Stimulated activated CD8-positive, alpha-beta memory T cell treated with anti-CD3 and anti-CD28 coated beads, Interleukin-12 subunit alpha, Interleukin-12 subunit beta, amount 100 ng/mL, for 1 hour (primary cell): ENCODE measurements at places on chromosomes 13 and 19.

GRCh38 chr19:45670670-45671453 is 2.8 kb downstream of the GIPR start:
- DNase-seq, result no peak

DNA sequence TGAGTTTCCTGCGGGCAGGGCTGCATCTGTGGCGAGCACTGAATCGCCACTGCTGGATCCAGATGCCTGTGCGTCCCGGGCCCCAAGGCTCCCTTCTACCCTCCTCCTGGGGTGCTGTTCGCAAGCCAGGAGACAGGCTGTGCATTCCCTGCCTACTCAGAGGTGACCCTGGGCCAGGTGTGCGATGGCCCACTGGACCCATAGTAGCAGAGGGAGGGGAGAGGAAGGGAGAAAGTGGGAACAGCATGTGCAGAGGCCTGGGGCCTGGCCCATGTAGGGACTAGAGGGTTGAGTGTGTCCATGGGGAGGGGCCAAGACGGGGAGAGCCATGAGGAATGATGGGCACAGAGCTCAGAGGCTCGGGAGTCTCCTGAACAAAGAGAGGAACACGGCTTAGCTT is 27.3 kb downstream of the CARM1 start:
- DNase-seq, result no peak

DNA sequence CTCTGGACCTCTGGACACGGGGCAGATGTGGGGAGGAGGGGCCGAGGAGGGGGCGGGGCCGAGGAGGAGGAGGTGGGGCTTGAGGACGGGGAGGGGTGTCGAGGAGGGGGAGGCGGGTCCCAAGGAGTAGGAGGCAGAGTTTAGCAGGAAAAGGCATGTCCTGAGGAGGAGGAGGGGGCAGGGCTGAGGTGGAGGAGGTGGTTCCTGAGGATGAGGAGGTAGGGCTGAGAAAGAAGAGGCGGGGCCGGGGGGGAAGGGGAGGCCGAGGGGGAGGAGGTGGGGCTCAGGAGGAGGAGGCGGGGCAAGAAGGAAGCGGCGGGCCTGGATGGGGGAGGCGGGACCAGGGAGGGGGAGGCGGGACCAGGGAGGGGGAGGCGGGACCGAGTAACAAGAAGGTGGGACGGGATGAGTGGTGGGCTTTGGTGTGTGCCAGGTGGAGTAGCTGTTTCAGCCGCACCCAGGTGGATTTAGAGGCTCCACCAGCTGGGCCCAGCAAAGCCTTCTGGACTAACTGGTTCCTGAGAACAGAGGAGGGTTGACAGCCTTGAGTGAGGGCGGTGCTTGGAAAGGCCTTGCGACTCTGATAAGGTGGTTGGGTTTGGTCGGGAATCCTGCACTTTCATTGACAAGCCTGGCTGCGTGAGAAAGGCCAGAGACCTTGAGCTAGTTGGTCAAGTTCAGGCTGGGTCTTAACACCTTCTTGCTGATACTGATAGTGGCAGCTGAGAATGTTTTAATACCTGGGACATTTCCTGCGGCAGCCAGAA is 7.7 kb downstream of the TECR start:
- DNase-seq, result no peak

GRCh38 chr13:112574416-112574815 is 13.5 kb downstream of the TUBGCP3 start:
- DNase-seq, result no peak

DNA sequence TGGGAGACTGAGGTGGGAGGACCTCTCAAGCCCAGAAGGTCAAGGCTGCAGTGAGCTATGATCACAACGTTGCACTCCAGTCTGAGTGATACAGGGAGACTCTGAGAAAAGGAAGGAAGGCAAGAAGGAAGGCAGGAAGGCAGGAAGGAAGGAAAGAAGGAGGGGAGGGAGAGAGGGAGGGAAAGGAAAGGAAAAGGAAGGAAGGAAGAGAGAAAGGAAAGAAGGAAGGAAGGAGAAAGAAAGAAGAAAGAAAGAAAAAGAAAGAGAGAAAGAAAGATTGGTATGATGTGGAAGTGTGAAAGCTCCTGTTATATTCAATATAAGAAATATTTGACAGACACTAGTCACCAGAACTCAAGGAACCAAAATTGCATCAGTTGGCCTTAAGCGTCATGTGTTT is 32.5 kb upstream of the CEBPG start:
- DNase-seq, result no peak

- DNase-seq, result no peak
Measured at GRCh38 chr13:85313761-85314503, 485.3 kb downstream of the SLITRK6 start.

DNA sequence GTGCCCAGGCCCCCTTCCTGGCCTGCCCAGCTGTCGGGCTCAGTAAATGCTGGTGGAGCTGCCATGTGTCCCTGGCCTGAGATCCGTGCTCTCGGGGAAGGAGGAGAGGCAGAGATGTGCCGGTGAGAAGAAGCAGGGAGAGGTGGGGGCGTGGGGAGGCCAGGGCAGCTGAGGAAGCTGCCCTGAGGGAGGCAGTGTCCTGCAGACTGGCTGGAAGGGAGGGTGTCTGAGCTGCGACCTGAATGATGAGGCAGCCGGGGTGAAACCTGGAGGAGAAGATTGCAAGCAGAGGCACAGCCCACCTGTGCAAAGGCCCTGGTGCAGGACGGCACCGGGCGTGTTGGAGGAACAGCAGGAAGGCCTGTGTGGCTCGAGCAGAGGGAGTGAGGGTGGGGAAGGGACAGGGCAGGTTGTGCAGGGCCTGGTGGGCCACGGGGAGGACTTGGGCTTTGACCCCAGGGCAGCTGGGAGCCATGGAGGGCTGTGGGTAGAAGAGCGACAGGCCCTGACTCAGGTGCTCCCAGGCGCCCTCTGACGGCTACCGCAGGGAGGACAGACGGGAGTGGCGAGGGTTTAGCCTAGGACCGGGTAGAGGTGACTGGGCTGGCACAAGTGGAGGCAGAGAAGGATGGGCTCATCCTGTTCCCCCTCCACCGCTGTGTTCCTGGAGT is 14.0 kb upstream of the CELF5 start:
- DNase-seq, result peak; percentile 50

DNA sequence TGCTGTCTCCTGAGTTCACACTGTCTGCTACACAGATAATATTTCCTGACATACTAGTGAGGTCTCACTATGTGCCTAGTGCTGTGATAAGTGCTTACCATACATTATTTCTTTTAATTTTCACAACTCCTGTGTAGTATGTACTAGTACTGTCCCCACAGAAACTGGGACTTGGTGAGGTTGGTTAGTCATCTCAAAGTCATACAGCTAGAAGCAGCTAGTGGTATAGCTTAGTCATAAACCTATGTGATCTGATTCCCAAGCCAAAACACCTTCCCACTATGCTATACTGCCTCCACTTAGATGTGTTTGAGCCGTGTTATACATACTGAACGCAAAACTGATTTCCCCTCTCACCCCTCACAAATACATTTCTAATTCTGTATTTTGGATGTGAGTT is 10.5 kb downstream of the MTMR6 start:
- DNase-seq, result no peak

GRCh38 chr13:24074678-24075077 is 85.8 kb upstream of the SPATA13 start:
- no peak for DNase-seq

DNA sequence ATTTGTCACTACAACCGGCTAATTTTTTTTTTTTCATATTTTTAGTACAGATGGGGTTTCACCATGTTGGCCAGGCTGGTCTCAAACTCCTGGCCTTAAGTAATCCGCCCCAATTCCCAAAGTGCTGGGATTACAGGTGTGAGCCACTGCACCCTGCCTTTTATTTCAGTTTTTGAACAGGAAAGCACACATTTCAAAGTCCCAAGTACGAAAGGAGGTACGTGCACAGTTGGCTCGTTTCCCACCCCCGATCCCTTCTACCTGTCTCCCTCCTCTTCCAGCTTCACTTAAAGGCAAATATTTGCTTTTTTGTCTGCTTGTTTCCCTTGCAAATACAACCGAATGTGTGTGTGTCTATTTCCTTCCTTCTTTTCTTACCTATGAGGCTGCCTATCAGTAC is 30.5 kb downstream of the ZIC5 start:
- DNase-seq, result no peak

DNA sequence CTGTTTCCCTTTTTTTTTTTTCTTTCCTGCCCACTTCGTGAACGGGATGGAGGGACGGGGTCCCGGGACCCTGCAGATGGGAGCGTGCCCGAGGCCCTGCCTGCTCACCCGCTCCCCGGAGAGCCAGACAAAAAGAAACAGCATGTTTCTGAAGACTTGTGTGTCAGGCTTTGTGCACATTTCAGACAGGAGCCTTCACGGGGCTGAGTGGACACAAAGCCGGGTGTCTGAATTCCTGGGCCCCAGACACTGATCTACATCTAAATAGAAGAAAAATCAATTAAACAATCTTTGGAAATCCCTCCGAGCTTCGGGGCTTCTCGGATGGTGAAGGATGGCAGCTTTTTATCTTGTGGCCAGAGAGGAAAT is 4.2 kb downstream of the PGPEP1 start:
- no peak for DNase-seq

GRCh38 chr19:45322311-45322710 is 364 bp downstream of the CKM start:
- DNase-seq, result no peak

- no peak for DNase-seq
Measured at GRCh38 chr13:67372868-67373464, 142.8 kb upstream of the PCDH9 start.

- DNase-seq, result no peak
Measured at GRCh38 chr13:64791373-64791772, 2438.8 kb downstream of the PCDH9 start.

GRCh38 chr19:47176071-47176626 is 45.5 kb downstream of the SAE1 start:
- DNase-seq, result no peak

DNA sequence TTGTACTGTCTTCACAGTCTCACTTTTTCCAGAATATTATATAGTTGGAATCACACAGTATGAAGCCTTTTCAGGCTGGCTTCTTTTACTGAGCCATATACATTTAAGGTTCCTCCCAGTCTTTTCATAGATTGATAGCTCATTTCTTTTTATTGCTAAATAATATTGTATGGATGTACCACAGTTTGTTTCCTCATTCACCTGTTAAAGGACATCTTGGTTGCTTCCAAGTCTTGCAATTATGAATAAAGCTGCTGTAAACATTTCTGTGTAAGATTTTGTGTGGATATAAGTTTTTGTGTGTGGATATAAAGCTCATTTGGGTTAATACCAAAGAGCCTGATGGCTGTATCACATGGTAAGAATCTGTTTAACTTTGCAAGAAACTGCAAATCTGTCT is 24.5 kb upstream of the CYP2A7 start:
- no peak for DNase-seq

DNA sequence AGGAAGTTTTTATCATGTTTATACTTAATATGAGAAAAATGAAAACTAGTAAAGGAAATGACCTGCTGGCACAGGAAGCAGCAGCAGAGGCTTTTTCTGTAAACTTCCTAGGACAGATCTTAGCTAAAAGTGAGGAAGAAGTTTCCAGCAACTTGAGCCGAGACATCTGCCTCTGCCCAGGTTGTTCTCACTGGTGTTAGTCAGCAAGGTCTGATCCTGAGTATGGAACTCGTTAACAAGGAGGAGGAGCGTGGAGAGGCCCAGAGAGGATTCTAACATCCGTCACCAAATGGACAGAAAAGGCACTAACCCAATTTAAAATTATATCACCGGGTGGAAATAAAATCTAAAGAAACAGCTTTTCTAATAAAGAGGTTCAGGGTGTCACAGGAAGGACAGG is 43.6 kb downstream of the PHF11 start:
- no peak for DNase-seq

DNA sequence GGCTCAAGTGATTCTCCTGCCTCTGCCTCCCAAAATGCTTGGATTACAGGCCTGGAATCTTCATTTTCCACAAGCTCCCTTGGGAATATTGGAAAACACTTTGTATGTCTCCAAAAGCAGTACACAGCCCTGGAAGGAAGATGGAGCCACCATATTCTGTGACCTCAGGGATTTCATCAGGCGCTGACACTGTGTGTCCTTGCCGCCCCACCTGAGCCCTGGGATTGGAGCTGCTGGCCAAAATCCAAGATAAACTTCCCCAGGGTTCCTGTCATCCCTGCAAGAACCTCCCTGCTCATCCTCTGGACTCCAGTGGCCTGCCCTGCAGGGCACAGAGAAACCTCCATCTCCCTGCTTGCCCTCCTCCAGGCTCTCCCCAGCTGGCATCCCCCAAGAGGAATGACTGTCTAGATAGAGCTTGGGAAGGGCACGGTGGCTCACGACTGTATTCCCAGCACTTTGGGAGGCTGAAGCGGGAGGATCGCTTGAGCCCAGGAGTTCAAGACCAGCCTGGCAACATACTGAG is 1.3 kb upstream of the GNG7 start:
- DNase-seq, result no peak

- DNase-seq, result no peak
Measured at GRCh38 chr19:9799162-9799561, 19.7 kb downstream of the FBXL12 start.

- DNase-seq, result no peak
Measured at GRCh38 chr13:23946900-23947299, 49.6 kb upstream of the C1QTNF9B start.

DNA sequence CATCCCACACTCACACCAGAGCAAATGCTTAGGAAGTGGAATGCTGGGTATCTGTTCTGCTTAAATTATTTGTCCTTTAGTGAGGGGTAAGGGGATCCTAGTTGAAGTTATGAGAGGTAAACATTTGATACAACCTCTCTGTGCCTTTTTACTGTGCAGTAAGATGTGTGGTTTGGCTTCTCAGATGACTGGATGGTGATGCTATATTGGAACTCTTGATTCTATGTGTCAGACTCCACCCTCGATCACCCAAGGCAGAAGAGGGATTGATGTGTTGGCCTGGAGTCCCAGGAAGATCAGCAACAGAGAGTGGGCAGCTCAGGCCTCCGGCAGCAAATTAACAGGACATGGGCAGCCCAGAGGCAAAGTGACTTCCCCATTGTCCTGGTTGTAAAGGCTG is 66.7 kb downstream of the SIPA1L3 start:
- DNase-seq, result no peak

- no peak for DNase-seq
Measured at GRCh38 chr19:883661-884211, 9.3 kb downstream of the MED16 start.

GRCh38 chr19:18422530-18423191 is 3.5 kb downstream of the SSBP4 start:
- no peak for DNase-seq

- DNase-seq, result no peak
Measured at GRCh38 chr13:32902029-32902780, 114.0 kb upstream of the KL start.

- DNase-seq, result no peak
Measured at GRCh38 chr13:26050568-26051230, 1.1 kb downstream of the SHISA2 start.

DNA sequence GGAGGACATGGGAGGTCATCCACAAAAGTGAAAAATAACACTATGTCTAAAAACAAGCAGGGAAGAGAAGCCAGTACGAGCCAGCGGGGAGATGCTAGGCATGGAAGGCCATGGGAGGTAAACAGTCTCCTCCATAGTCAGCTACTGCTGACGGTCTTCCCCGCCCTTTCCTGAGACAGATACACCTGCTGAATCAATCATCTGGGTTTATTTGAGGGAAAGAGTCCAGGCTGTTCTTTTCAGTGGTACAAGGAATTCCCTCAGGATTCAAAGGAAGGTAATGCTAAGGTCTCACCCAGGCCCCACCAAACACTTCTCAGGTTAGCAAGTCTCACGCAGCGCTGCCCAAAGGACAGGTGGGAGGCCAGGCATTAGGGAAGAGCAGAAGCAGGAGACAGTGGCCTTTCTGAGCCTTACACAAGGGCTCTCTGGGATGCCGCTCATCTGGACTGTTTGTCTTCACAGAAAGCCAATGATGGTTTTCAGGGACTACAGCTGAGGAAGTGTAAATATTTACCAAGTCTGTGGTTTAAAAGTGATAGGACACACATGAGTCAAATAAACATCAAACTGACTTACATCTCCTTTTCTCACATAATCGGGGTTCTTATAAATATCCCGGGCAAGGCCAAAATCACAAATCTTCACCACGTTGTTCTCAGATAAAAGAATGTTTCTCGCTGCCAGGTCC is 173.9 kb downstream of the FLT1 start:
- no peak for DNase-seq
